Heart right ventricle (tissue), 16 donors: ENCODE measurements at places on chromosomes 3 and 15.
A peak's percentile ranks its signal among the peaks of the same experiment; 100 is the strongest.

GRCh38 chr15:42264795-42265194, 8.2 kb upstream of the GANC start:
- DNase-seq = no peak

DNA sequence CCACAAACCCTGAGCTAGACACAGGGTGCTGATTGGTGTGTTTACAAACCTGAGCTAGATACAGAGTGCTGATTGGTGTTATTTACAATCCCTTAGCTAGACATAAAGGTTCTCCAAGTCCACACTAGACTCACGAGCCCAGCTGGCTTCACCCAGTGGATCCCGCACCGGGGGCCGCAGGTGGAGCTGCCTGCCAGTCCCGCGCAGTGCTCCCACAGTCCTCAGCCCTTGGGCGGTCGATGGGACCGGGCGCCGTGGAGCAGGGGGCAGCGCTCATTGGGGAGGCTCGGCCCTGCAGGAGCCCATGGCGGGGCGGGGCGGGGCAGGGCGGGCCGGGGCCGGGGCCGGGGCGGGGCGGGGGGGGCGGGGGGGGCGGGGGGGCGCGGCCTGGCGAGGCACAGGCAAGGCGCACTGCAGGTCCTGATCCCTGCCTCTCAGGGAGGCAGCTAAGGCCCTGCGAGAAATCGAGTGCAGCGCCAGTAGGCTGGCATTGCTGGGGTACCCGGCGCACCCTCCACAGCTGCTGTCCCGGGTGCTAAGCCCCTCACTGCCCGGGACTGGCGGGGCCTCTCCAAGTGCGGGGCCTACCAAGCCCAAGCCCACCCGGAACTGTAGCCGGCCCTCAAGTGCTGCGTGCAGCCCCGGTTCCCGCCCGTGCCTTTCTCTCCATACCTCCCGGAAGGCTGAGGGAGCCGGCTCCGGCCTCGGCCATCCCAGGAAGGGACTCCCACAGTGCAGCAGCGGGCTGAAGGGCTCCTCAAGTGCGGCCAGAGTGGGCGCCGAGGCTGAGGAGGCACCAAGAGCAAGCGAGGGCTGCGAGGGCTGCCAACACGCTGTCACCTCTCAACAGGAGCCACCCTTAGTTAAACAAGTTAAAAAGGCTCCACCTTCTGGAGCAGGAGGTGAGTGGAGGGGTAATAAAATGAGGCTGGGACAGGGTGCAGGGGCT, 9.8 kb upstream of the TMEM40 start:
- no peak for DNase-seq

GRCh38 chr3:51938780-51939425, 2.8 kb downstream of the RRP9 start:
- DNase-seq = no peak

DNA sequence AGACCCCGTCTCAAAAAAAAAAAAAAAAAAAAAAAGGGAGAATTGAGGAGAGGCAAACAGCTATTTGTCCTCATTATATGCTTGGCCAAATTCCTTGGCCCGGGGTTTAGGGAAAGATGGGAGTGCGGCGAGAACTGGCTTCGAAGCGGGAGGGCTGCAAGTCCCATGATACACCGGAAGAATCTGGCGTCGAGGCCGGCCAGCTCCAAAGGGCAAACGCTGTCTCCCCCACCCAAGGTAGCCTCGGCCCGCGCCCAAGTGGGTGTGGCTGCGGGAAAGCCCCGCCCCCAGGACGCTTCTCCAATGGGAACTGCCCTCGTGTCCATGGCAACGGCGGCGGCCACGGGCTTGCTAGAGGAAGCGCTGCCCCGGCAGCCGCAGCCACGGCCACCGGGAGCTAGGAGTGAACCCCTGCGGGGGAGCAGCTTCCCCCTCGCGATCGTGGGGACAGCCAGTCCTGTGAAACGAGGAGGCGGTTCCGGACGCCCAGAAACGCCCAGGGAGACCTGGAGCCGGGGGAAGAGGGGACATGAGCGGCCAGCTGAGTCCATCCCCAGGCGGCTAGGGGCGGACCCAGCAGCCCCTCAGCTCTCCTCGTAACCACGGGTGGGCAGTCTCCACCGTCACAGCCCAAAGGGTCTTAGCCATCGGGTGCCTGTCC, at the start of gene TTLL13:
Gene TTLL13 (plus strand): TSS at position 354 of the 661 bp plus-strand sequence. CDS start 1,075 bp downstream, outside the sequence.
- peak; percentile 94 for DNase-seq

- no peak for DNase-seq
These were observed 46.7 kb downstream of the IQSEC1 start for GRCh38 chr3:13026534-13026933.

- DNase-seq = no peak
These were observed 207.2 kb downstream of the ROBO2 start for GRCh38 chr3:77247061-77247460.

GRCh38 chr15:68820295-68821189, at the start of gene ANP32A:
TSS of gene ANP32A (minus strand) at chr15:68820895. CDS start at chr15:68820751, 144 bp downstream.
- peak; percentile 99 for DNase-seq

DNA sequence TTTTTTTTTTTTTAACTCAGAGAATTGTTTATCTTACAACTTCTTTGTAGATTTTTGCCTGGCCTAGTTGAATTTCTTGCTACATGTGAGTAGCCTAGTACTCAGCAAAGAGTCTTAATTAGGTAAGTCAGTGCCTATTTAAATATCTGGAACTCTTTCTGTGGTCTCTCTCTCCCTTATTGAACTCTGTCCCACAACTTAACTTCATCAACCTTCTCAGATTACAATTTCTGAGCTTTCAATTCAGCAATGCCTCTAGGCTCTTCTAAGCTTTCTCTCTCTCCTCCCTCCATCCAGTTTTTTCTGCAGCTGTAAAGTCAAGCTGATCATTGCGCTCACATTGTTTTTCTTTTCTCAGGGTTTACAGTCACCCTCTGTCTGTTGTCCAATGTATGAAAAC, 517.6 kb upstream of the ROBO1 start:
- DNase-seq = no peak

- DNase-seq = no peak
These were observed 93.7 kb downstream of the MCTP2 start for GRCh38 chr15:94324835-94325767.

- DNase-seq = no peak
These were observed 24.6 kb downstream of the ACAD11 start for GRCh38 chr3:132635052-132635451.
